ENCODE measurements at places on chromosomes 12 and 14.

DNA sequence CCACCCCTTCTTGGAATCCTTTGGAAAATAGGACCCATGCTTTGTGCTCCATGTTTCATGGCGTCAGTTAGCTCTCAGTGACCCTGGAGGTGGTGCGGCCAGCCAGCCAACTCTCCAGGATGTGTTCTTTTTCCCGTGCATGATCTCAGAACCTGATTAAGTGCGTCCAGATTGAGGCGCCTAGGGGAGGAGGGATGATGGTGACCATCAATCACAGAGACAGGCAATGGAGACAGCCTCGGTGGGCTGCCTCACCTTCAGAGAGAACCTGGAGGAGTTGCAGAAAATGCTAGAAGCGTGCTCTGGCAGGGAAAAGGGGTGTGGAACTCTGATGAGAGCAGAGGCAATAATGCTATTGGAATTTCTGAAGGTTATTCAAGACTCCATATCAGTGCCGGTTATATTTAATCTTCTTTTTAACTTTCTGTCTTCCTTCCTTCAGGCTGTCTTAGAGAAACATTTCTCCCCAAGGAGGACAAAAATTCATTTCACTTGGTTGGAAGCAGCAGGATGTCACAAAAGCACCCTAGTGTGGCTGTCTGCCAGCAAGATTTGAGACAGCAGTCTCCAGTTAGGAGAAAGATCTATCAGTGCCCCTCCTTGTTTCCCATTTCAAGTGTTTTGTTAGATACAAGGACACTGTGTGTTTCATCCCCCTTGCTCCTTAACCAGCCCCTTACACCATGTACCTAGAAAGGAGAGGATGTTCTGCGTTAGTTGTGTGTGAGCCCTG, 53.3 kb upstream of the IGF1 start:
- no peak for DNase-seq

DNA sequence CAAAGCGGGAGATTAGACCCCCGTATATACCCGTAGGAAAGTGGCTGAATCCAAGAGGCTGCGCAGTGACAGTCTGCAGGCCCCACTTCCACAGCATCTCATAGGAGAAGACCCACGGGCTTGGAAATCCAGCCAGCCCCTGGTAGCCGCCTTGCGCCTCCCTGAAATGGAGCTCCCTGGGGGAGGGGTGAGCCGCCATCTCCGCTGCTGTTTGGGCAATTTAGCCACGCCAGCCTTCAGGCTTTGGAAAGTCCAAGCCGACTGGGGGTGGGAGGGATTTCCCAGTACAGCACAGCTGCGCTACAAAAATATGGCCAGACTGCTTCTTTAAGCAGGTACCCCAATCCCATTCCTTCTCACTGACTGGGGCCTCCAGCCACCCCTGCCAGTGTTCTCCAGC, 53.4 kb downstream of the CAND1 start:
- DNase-seq = no peak

DNA sequence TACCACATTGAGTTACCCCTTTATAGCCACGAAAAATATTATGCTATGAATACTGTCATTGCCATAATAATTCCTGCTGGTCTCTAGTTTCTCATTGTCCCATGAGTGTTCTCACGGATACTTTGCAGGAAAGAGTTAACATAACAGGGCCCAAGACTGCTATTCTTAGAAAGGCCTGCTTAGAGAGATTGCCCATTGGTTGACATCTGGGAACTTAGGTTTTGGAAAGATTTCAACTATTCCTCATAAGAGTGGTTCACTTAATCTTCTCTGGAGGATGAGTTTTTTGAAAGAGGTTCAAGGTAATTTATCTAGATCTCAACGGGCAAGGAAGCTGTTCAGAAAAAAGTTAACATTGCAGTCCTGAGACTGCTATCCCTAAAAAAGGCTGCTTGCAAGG, 18.4 kb upstream of the PRPF39 start:
- no peak for DNase-seq

- DNase-seq = no peak
These were observed 326.6 kb downstream of the BTG1 start for GRCh38 chr12:91819132-91819447.

GRCh38 chr12:115322275-115322674, 638.3 kb upstream of the TBX3 start:
- DNase-seq = no peak

DNA sequence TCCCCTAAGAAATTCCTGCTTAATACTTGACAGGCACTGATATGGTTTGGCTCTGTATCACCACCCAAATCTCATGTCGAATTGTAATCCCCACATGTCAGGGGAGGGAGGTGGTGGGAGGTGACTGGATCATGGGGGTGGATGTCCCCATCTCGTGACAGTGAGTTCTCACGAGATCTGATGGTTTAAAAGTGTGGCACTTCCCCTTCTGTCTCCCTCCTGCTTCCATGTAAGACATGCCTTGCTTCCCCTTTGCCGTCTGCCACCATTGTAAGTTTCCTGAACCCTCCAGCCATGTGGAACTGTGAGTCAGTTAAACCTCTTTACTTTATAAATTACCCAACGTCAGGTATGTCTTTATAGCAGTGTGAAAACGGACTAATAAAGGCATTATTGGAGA, 198.0 kb downstream of the FOXN3 start:
- no peak for DNase-seq

- DNase-seq = no peak
These were observed 364.1 kb downstream of the PAWR start for GRCh38 chr12:79326663-79327062.

DNA sequence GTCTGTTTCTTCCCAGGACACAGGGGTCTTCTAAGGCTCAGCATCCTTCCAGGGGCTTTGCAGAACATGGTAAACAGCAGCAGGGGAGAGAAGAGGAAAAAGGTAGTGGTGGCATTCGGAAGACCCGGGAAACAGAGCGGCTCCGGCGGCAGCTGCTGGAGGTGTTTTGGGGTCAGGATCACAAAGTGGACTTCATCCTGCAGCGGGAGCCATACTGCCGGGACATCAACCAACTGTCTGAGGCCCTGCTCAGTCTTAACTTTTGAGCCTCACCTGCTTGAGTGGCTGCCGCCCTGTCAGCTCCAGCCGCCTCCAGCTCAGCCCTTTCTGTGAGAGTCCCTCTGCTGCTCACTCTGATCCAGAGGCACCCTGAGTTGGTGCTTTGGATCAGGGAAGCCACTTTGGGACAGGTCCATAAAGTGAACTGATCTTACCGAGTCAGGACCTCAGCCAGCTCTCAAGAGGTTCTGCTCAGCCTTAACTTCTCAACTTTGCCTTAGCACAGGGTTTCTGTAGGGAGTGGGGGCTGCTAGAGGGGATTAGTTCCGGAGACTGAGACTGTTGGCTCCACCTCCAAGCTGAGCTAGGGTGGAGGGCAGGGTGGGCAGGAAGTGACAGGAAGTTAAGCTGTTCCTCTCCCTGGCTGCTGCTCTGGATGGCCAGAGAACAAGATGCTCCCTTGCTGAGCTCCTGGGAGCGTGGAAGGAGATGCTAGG, 5.4 kb downstream of the SDR39U1 start:
- no peak for DNase-seq

- no peak for DNase-seq
These were observed 623.6 kb downstream of the AACS start for GRCh38 chr12:125688881-125689280.

- DNase-seq = no peak
These were observed 533.3 kb downstream of the LRFN5 start for GRCh38 chr14:42140001-42140400.

GRCh38 chr12:5960783-5961182, 15.7 kb upstream of the ANO2 start:
- no peak for DNase-seq

DNA sequence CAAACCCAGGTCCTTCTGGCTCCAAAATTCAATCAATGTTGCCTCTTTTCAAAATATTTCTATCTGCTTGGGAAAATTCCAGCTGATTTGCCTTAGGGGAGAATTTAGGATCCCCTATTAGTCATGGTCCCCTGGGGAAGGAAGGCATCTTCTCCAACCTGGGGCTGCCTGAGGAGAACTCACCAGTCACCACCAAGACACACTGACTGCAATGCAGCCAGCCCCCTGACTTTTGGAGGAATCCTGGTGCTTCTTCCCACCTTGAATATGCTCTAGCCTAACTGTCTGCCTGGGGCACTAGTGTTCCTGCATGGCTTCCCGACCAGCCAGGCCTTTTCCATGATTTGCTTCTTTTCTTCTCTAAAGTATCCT, 71.8 kb upstream of the BCL2L14 start:
- DNase-seq = no peak

Measured in HTR-8/SVneo (cell line).